AG20443 (cell line): ENCODE measurements at places on chromosomes 11 and 22.

GRCh38 chr11:26992031-26992541, 1.8 kb upstream of the FIBIN start:
- DNase-seq: peak; percentile 80

DNA sequence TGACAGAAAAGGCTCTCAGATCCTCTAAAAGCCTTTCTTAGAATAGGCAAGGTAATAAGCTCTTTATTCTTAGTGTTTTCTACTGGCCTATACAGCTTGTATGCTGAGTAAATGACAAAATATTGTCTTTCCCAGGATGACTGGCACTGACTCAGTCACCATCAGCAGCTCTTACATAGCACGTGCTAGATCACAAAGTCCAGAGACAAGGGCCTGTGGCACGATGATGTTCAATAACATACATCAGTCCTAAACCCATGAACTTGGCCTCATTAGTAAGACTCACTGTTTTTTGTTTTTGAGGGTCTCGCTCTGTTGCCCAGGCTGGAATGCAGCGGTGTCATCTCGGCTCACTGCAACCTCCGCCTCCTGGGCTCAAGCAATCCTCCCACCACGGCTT, 42.7 kb downstream of the CELF1 start:
- no peak for DNase-seq

DNA sequence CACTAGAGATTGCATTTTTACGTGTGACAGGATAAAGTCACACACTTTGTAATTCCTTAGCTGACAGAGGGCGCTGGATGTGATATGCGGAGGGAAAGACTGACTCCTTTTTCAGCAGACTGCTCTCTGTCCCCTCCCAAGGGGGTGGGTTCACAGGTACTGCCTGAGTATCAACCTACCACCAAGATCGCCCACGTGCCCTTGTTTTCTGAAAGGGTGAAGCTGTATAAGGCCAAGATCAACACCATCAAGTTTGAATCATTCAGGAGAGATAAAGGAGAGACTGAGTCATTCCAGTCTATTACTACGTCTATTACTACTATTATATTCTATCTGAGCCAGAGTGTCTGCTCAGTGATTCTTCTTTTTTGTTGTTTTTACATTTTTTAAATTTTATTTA, 30.7 kb downstream of the BUD13 start:
- DNase-seq: no peak

- DNase-seq: peak; percentile 73
These were observed 4.8 kb upstream of the NOX4 start for GRCh38 chr11:89495951-89496350.

- DNase-seq: no peak
These were observed 26.2 kb upstream of the GUCY1A2 start for GRCh38 chr11:107044503-107044902.

DNA sequence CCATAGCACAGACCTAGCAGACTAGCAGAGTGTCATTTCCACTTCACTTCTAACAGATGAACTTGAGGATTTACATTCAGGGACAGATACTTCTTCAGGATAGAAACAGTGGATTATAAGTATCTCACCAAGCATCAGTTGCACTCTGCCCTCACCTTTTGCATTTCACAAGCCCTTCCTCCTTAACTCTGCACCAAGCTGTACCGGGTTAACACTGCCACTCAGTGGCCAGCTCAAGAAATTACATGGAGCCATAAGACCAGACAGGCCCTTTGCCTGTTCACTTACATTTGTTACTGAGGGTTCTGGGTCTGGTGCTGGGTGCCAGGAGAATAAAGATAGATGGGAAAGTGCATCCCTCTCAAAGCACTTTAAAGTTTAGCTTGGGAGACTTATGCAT, 309.8 kb downstream of the SHANK2 start:
- no peak for DNase-seq

DNA sequence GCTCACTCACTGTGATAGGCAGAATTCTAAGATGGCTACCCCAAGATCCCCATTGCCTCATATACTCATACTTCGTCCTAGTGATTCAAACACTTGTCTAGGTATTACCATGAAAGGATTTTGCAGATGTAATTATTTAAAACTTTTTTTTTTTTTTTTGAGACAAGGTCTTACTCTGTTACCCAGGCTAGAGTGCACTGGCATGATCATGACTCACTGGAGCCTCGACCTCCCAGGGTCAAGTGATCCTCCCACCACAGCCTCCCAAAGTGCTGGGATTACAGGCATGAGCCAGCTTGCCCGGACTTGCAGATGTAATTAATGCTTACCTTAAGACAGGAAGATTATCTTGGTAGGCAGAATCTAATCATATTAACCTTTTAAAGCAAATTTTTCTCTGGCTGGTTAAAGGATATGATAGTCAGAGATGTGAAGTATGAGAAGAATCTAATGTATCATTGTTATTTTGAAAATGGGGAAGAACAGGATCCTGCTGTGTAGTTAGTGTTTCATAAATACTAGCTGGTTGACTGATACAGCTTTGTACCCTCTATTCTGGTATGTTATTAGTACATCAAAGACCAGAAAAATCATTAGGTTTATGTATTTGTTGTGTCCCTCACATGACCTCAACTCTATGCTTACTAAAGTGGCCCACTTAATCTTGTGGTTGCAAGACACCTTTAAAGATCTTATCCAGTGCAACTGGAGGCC, 35.5 kb downstream of the C2CD3 start:
- no peak for DNase-seq
